ENCODE measurements at places on chromosomes 4 and X.

DNA sequence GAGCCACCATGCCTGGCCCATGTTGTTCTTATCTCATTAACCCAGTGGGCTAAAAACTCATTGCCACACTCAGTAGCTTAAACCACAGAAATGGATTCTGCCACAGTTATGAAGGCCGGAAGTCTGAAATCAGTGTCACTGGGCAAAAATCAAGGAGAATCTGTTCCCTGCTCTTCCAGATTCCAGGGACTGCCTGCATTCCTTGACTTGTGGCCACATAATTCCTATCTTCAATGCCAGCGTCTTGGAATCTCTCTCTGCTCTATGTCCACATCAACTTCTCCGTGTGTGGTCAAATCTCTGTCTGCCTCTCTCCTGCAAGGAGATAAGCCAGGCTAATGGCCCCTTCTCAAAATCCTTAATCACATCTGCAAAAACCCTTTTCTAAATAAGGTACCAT lies 4.1 kb upstream of the WFS1 start:
- DNase-seq: no peak

- no peak for DNase-seq
Measured at GRCh38 chr4:61446941-61447340, 246.8 kb downstream of the ADGRL3 start.

DNA sequence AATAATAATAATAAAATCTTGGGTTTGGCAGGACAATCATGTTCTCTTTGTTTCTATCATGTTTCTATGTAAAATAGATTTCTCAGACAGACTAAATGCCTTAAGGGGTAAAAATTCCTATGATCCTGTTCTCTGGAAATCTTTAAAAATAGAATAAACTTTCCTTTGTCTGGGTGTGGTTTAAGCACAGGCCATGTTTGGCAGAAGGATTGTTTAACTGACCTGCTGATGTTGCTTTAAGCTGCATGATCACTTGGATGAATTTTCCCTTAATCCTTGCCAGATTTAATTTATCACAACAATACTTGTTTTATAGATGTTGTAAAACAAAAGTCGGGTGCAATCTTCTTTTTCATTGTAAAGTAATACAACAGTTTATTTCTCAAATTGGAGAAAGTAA lies 341.7 kb upstream of the FAT1 start:
- DNase-seq: no peak

DNA sequence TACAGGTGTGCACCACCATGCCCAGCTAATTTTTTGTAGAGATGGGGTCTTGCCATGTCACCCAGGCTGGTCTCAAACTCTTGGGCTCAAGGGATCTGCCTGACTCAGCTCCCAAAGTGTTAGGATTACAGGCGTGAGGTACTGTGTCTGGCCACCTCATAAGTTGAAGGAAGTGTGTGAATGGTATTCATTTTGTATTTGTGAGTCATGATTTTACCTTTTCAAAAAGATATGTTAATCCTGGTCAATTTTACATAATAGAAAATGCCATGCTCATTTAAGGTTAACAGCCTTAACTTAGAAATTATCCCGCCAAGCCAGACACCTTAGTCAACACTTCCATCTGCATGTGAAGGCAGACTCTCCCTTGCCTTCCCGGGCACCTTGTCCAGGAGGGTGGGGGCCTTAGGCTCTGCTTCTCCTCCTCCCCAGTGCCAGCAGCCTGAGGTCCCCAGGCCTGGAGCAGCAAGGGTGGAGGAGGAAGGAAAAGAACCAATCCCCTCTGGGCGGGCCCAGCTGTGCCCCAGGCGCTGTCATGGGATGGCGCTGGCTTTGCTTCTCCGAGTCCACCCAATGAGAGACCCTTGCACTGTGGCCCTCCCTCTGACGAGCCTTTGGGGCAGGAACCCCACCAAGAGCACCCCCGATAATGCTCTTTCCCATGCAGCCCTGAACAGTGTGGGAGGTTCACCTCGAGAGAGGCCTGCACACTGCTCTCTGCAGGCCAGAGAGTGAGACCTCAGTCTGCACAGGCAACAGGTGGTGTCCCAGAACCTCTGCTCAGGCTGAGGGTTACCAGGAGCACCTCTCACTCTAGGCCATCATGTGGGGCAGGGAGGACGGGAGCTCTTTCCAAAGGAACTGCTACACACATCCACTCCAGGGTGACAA lies 37.3 kb downstream of the RNF212 start:
- DNase-seq: no peak

GRCh38 chr4:77820649-77821561 lies 1.7 kb upstream of the CNOT6L start:
- DNase-seq: peak; percentile 18

DNA sequence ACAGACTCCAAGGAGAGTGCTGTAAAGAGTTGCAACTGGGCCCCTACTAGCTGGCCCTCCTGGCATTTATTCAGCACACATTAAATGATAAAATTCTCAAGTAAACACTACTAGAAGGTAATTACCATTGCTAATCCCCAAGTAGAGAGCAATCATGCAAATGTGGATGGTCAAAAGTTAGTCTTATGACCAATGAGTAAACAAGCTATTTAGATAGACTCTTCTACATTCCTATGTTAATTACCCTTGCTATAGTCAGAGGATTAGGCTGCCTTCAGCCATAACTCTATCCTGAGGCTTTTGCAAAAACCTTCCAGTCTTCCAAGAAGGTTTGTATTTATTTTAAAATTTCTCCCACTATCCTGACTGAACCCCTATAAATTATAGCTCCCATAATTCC lies 28.3 kb upstream of the HPGD start:
- DNase-seq: no peak

DNA sequence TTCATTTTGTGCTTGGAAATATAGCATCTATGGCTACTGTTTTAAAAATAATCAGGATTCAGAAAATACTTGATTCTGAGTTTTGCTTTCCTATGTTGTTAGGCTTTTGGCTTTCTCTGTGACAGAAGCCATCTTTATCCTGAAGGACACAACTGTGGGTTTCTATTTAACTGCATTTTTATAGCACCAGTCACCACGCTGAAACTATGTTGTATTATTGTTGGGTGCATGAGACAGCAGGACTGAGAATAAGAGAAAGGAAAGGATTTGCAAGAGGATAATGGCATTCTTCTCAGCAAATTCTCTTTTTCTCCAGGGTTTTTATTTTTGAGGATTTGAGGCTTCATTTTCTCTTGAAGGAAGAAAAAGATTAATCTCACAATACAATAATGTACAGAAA lies 10.1 kb upstream of the NEUROG2 start:
- DNase-seq: no peak

DNA sequence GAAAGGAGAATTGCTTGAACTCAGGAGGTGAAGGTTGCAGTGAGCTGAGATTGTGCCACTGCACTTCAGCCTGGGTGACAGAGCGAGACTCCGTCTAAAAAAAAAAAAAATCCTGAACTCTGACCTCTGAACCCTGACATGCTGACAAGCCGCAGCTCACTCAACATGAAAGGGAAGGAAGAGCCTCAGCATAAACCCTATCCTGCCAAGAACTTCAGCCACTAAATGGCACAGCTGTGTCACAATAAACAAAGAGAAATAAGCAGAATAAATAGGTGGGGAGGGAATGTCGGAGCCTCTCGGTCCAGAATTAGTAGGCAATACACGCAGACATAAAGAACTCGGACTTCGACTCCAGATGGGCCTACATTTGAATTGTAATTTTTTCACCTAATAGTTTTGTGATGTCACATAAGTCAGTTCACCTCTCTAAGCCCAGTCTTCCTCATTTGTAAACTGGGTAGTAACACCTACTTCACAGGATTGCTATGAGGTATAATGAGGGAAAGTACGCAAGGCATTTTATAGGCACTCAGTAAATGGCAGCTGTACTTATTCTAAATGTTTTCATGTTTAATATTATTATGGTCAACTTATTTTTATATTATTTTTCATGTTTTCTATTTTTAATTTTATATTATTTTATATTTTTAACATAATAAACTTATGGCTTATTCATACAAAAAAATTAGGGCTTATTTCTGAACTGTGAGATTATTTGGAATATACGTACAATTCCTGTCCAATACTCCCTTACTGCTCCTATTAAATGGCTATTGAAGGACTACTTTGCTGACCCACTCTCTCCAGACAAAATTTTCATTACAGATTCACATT lies 243.4 kb downstream of the SCFD2 start:
- DNase-seq: no peak

DNA sequence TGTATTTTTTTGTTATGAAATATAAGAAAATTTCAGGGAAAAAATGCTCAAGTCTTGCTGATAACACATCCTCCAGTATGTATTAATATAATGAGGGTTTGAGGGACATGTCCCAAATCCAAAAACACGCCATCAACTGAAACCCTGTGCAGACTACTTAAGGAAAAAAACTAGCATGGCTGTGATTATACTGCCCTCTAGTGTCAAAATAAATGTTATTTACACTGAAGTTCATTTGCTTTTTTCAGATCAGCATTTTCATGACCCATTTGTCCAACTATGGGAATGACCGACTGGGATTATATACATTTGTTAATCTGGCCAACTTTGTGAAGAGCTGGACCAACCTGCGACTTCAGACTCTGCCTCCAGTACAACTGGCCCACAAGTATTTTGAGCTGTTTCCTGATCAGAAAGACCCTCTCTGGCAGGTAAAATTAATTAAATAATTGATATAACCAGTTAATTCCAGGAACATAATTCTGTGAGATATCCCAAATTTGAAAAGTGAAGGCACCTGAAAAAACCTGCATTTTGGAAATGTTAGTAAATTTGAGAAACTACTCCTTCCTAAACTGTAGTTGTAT lies 128.5 kb downstream of the PRSS12 start:
- DNase-seq: no peak

GRCh38 chrX:48617542-48618340 lies 20.4 kb downstream of the WDR13 start:
- DNase-seq: no peak

GRCh38 chr4:88107406-88108107 lies 50.9 kb downstream of the ABCG2 start:
- no peak for DNase-seq

DNA sequence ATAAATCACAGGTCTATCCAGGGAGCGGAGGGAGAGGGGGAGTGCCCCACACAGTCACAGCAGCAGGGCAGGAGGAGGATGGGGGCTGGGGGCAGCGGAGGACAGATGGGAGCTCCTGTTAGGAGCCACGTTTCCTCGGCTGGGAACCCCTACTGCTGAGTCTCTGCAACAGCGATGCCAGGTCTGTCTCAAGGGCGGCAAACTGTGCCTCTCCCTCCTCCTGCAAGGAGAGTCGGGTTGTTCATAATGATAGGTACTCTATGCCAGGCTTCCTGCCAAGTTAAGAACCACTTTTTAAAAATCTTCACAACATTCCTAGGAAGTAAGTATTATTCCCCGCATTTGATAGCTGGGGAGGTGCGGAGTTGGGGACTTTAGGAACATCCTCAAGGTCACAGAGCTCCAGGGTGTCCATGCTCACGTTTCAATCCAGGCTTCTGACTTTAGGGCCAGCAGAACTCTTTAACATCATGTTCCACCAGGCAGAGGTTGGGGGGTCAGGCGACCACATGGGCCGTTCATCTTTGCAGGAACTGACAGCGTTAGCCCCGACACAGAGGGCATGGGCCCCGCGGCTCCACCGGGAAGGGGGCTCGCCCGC lies 98.3 kb upstream of the MAML3 start:
- no peak for DNase-seq

DNA sequence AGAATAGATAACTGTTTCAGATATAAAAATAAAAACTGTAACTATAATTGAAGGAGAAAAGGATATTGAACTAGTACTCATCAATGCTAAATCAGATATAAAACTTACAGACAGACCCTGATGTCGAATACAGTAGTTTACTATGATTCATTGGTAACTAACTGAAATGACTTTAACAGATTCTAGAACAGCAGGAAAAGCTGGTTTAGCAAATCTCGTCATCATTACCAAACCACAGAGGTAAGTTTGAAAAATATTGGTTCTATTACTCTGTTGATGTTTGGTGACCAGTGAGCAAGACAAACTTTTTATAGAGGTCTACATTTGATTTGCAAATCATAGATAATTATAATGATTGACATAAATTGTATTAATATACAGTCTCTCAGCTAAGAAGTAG lies 551.4 kb upstream of the ADGRL3 start:
- DNase-seq: no peak

GRCh38 chr4:121686255-121686654 lies 10.5 kb downstream of the ANXA5 start:
- no peak for DNase-seq

DNA sequence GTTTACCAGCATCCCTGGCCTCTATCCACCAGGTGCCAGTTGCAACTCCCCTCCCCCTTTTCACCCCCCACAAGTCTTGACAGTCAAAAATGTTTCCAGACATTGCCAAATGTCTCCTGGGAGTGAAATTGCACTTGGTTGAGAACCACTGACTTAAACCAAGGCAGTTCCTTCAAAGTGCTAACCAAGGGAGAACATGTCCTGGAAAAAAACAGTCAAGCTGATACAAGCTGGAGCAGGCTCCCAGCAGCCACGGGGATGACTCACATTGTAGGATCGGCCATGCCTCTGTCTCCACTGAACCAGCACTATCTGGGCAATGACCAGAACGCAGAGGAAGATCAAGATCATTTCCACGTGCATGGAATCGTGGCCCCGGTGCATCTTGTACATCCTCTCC lies 11.4 kb downstream of the RNF175 start:
- no peak for DNase-seq

DNA sequence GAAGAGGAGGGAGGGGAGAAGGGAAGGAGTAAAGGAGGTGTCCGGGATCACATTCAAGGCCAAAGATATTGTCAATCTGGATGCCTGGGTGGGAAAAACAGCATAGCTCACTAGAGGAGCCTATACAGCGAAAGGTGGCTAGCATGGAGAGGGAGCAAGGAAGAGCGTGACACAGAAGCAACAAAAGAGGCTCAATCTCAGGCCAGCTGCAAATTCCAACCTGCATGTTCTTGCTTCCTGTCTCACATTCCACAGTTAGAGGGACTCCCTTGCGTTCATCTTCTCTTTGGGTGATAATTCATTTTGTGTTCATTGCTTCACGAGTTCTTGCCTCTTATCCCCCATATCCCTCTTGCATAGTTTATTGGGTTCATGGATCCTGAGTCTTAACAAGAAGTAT lies 3.0 kb upstream of the CLNK start:
- DNase-seq: no peak

DNA sequence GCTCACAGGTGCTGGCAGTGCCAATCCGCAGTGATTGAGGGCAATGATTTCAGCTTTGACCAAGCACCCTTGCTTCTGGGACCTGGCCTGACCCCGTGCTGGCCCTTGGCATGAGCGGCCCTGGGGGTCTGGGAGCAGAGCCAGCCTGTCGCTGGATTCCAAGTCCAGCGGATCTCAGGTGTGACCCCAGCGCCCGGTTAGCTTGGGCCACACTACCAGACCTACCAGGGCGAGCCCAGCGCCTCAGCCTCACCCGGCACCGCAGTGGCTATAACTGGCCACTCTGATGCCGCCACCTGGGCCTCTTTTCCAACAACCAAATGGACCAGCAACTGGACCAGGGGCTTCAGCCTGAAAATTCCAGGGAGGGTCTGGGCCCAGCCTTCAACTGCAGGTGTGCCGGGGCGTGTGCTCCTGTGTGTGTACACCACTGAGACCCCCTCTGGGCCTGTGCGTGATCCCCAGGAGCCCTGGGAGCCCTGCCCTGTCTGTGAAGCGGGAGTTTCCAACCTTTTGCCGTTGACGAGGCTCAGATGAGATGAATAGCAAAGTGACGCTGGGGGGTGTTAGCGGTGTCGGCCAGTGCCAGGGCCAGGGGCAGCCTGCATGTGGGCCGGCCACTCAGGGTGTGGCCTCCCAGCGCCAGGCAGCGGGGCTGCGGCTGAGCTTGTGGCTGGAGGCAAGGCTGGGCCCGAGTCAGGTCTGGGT lies 658 bp downstream of the SH3TC1 start:
- DNase-seq: no peak

- DNase-seq: no peak
Measured at GRCh38 chrX:9687899-9688298, 77.7 kb downstream of the GPR143 start.

- DNase-seq: no peak
Measured at GRCh38 chrX:51813886-51814460, 70.7 kb downstream of the GSPT2 start.

Data from effector CD4-positive, alpha-beta T cell (primary cell).